ENCODE measurements at places on chromosomes 1 and 21. TPM values are rescaled to one million over a fixed set of nuclear protein-coding genes. Genes with fewer than 3 reads are reported as not detected.

Gene AMY1A
- total RNA-seq = not detected

Gene ZBED6
- total RNA-seq = 47.0 TPM

Gene TRPM2
- 0.36 TPM for total RNA-seq

Gene HHIPL2
- 0.88 TPM for total RNA-seq

Gene OR2G3
- not detected for total RNA-seq

Gene CLCNKA
- not detected for total RNA-seq

Gene GSTM1
- total RNA-seq = not detected

DNA sequence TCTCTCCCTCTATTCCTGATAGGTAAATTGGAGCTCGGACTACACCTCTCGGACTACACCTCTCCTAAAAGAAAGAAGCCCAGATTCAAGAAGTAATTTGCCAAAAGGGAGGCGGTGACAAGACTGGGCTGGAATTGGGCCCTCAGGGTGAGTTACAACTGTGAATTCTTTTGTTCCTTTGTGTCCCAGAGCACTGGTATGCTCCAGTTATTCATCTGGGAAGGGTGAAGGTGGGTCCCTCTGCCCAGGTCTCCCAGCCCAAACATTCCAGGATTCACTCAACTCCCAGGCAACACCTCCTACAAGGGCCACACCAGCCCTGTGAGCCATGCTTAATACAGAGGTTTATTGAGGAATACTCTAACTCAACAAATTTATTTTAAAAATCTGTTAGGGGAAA lies 69.2 kb downstream of the LMX1A start:
- no peaks in the 10 kb centered on the region for H3K27me3 ChIP-seq
- no peaks in the 10 kb centered on the region for H3K36me3 ChIP-seq
- H3K4me3 ChIP-seq = no peak overlapping the region
- DNase-seq = no peak
- no peak overlapping the region for H3K27ac ChIP-seq

GRCh38 chr1:43651902-43652301 lies 2.0 kb downstream of the KDM4A start:
- no peaks in the 10 kb centered on the region for H3K27me3 ChIP-seq
- peak overlapping the region; percentile 97 for H3K4me3 ChIP-seq
- no peak for DNase-seq
- H3K36me3 ChIP-seq = peaks cover 26% of the 10 kb centered on the region
- peaks cover 10% of the 10 kb centered on the region for H3K4me1 ChIP-seq
- no peak overlapping the region for H3K27ac ChIP-seq

DNA sequence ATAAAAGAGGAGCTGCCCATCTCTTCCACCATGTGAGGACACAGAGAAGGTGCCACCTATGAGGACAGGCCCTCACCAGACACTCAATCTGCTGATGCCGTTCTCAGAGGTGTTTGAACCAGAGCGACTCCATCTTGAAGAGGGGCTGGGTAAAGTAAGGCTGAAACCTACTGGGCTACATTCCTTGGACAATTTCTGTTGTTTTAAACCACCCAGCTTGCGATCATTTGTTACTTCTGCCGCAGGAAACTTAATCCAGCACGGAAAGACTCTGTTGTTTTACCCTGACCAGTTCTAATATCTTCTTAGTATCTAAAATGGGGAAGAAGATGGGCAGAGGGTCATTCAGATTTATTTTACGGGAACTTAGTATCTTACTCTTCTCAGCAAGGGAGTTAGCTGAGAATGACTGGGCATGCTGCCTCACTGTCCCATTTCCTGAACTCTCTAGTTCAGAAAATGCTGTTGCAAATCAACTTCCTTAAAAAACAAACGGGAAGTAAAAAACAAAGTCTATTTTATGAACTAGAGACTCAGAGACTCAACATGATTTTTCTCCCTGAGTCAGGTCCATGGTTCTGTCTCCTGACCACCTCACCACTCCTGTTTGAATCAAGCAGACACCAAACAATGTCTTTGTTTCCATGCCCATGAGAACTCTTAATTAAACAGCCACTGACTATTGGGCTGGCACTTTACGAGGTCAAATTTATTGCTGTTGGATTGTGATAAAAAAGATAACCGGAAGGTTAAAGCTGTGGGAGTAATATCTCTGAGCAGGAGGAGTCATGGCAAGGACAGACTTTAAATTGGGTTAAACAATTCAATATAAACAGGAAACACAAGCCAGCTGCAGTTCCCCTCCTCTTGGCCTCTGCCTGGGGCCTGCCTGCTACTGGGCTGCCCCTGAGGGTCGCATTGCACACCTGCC lies 23.8 kb upstream of the IFNAR1 start:
- H3K4me3 ChIP-seq = no peak overlapping the region
- H3K27ac ChIP-seq = no peak overlapping the region
- no peaks in the 10 kb centered on the region for H3K4me1 ChIP-seq
- no peaks in the 10 kb centered on the region for H3K27me3 ChIP-seq

DNA sequence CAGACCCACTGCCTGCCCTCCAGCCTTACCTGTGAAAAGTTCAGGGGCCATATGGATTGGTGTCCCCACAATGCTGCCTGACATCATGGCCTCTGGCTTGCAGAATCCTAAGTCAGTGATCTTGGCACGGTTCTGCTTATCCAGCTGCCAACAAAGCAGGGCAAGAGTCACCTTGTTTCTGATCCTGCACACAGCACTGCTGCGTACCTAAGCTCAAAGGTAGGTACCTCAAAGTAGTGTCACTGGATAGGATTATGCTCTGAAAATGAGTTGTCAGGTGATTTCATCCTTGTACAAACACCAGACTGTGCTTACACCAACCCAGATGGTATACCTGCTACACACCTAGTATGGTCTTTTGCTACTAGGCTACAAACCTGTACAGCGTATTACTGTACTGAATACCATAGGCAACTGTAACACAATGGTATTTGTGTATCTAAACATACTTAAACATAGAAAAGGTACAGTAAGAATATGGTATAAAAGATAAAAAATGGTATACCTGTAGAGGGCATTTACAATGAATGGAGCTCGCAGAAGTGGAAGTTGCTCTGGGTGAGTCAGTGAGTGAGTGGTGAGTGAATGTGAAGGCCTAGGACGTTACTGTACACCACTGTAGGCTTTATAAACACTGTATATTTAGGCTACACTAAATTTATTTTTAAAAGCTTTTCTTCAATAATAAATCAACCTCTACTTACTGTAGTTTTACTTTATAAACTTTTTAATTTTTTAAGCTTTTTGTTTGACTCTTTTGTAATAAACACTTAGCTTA lies 29.1 kb upstream of the RBBP5 start:
- no peak overlapping the region for H3K4me3 ChIP-seq
- peaks cover 15% of the 10 kb centered on the region for H3K4me1 ChIP-seq
- peaks cover 17% of the 10 kb centered on the region for H3K36me3 ChIP-seq
- DNase-seq = no peak
- no peaks in the 10 kb centered on the region for H3K27me3 ChIP-seq

DNA sequence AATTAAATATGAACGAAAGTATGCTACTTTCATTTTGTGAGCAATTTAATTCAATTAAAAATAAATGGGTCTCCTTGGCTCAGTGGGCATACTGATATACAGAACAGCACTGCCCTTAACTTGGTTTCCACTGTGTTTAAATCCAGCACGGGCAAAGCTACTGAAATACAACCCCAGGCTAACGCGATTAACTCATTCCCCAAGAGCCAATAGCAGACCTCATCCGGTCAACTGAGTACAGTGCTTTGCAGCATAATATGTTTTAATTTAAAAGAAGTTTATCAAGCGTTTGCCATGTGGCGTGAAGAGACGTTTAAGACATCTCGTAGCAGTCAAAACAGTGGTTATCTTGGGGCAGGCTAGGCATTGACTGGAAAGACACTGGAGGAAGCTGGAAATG lies 118.6 kb downstream of the PROX1 start:
- H3K27ac ChIP-seq = no peak overlapping the region
- no peaks in the 10 kb centered on the region for H3K36me3 ChIP-seq
- no peaks in the 10 kb centered on the region for H3K27me3 ChIP-seq
- no peaks in the 10 kb centered on the region for H3K4me1 ChIP-seq
- no peak overlapping the region for H3K4me3 ChIP-seq

DNA sequence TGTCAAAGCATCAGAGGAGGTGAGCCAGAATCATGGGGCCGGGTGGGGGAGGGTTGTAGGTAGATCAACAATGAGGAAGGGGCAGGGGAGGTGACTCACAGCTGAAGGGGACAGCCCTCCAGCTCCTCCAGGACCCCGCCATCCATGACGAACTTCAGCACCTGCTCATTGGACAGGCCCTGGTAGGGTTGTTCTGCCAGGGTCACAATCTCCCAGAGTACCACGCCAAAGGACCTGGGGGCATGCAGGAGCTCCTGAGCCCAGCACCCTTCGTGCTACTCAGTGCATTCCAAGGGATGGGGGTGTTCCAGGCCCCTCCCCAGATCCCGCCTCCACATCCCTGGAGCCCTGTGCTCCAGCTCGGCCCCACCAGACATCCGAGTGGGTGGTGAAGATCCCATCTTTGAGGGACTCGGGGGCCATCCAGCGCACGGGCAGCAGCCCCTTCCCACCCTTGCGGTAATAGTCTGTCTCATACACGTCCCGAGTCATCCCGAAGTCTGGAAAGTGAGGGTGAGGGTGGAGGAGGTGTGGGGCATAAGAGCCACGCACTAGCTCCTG lies 17.5 kb downstream of the INSRR start:
- no peak overlapping the region for H3K4me3 ChIP-seq
- peak; percentile 74 for DNase-seq
- peaks cover 30% of the 10 kb centered on the region for H3K27me3 ChIP-seq
- H3K27ac ChIP-seq = no peak overlapping the region
- no peaks in the 10 kb centered on the region for H3K36me3 ChIP-seq

DNA sequence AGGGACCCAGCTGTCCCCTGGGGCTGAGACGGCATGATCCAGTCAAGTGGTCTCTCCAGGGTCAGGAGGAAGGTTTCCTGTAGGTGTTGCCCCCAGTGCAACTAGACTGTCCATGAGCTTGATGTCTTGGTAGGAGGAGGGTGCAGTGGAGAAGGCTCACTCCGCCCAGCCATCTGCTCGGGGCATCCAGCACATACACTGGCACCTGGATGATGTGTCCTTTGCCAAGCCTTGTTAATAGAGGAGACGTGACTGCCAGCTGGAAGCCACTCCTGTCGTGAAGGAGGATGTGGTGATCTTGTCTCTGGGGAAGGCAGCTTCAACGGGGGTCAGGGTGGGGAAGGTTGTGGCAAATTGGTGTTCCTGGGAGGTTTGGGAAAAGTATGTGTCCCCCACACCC lies 6.2 kb downstream of the DISP3 start:
- H3K27me3 ChIP-seq = peaks cover 10% of the 10 kb centered on the region
- H3K4me3 ChIP-seq = no peak overlapping the region
- DNase-seq = peak; percentile 65
- H3K36me3 ChIP-seq = no peaks in the 10 kb centered on the region

- no peaks in the 10 kb centered on the region for H3K4me1 ChIP-seq
- no peak overlapping the region for H3K4me3 ChIP-seq
- DNase-seq = no peak
Measured at GRCh38 chr1:84489766-84490165, 10.7 kb downstream of the RPF1 start.

GRCh38 chr1:171220581-171221054 lies 27.7 kb upstream of the FMO1 start:
- peak overlapping the region; percentile 58 for H3K4me3 ChIP-seq
- no peak for DNase-seq
- H3K27ac ChIP-seq = peak overlapping the region; percentile 90
- peaks cover 35% of the 10 kb centered on the region for H3K4me1 ChIP-seq
- H3K27me3 ChIP-seq = no peaks in the 10 kb centered on the region

DNA sequence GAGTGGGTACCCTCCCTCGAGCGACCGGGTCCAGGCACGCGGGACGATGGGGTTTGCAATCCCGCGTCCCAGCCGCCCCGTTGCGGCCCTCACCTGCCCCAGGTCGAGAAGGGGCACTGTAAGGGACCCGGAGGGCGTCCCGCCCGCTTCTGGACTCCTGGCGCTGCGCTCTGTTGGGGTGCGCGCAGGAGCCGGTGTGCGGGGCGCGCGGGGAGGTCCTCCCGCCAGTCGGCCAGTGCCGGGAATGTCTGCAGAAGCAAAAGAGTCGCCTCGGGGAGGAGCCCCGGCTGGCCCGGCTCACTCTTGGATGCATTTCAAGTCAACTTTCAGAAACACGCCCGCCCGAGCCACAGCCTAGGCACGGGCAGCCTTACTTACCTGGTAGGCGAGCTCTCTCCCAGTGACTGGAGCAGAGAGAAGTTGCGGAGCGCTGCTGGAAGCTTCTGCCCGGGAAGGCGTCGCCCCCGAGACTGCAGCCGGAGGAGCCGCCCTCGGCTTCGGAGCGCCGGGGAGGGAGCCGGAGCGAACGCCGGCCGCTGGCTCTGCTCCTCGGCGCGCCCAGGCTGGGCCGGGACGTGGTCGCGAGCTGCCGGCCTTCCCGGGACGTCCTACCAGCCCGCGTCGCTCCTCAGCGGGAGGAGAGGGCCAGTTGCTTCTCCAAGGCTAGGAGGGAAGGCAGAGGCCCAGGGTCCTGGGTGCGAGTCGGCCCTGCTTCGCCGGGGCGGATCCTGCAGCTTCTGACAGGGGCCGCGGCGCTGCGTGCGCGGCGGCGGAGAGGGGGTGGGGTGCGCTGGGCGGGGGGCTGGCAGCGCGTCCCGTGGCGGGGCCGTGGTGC lies at the start of gene LMX1A:
LMX1A (minus strand) TSS at position 739 of the 835 bp plus-strand sequence. CDS start 1,156 bp downstream, outside the sequence.
- H3K27me3 ChIP-seq = peaks cover 53% of the 10 kb centered on the region
- no peak within 1 kb of the TSS for H3K4me3 ChIP-seq
- no peaks in the 10 kb centered on the region for H3K36me3 ChIP-seq
- peak; percentile 86 for DNase-seq

- no peaks in the 10 kb centered on the region for H3K36me3 ChIP-seq
- no peaks in the 10 kb centered on the region for H3K27me3 ChIP-seq
- DNase-seq = no peak
- H3K4me3 ChIP-seq = no peak overlapping the region
- no peak overlapping the region for H3K27ac ChIP-seq
Measured at GRCh38 chr1:82445827-82446226, 645.1 kb downstream of the ADGRL2 start.

GRCh38 chr1:159981351-159982055 lies 27.5 kb upstream of the SLAMF9 start:
- peaks cover 5% of the 10 kb centered on the region for H3K36me3 ChIP-seq
- H3K27me3 ChIP-seq = no peaks in the 10 kb centered on the region
- no peak overlapping the region for H3K4me3 ChIP-seq
- no peak for DNase-seq

DNA sequence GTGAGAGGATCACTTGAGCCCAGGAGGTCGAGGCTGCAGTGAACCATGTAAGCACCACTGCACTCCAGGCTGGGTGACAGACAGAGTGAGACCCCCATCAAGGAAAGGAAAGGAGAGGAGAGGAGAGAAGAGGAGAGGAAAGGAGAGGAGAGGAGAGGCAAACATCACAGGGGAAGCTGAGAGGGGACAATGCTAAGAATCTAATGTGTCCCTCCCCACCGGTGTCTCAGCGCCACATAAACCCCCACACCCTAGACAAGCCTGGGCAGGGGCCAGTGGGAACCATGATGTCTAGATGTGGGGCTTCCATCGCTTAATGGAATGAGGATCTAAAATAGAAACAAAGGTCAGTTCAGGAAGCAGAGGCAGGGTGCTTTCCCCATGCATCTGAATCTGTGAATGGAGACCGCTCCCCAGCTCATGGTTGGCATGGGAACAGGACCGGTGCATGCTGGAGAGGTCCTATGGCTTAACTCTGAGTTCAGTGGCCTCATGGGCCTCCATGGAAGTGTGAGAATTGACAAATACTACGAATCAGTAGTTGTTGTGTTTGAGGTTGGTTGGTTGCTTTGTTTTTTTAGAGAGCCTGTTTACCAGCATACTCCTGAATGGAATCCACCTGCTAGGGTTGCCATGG lies 16.3 kb upstream of the LAPTM5 start:
- peaks cover 9% of the 10 kb centered on the region for H3K4me1 ChIP-seq
- no peak overlapping the region for H3K4me3 ChIP-seq
- H3K27me3 ChIP-seq = peaks cover 3% of the 10 kb centered on the region
- no peaks in the 10 kb centered on the region for H3K36me3 ChIP-seq
- peak; percentile 64 for DNase-seq
